ENCODE measurements at places on chromosomes 1 and 21. TPM values are rescaled to one million over a fixed set of nuclear protein-coding genes. Genes with fewer than 3 reads are reported as not detected.

DIO1 gene
- not detected for total RNA-seq

UQCRH gene
- total RNA-seq: 330 TPM

ITGB2 gene
- total RNA-seq: 0.33 TPM

LMX1A gene
- total RNA-seq: not detected

KCNH1 gene
- total RNA-seq: 0.10 TPM

IFNAR1 gene
- total RNA-seq: 23.2 TPM

TEDDM1 gene
- total RNA-seq: not detected

ARV1 gene
- 11.7 TPM for total RNA-seq
